ENCODE measurements at places on chromosomes 16 and 17.
A peak's percentile ranks its signal among the peaks of the same experiment; 100 is the strongest.

GRCh38 chr16:86609115-86609514 is 30.8 kb downstream of the FOXL1 start:
- peak; percentile 36 for DNase-seq

DNA sequence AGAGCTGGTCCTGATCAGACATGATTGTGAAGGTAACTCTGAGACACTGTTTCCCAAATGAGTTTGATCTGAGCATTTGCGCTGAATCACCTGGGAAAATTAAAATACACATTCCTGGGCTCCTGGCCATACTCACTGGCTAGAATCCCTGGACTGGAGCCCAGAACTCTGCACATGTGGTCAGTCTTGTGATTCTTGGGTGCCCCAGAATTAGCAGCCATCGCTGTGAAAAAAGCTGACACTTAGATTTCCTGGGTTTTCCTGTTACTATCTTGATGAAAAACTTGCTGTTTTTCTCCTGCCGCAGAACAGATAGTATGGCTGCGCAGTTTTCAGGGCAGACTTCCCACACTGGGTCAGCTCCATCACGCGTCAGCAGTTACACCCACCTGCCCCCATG is 24.6 kb downstream of the NECAB2 start:
- DNase-seq = no peak

- no peak for DNase-seq
Measured at GRCh38 chr17:62051053-62051452, 14.0 kb downstream of the MED13 start.

- DNase-seq = peak; percentile 15
Measured at GRCh38 chr16:49055824-49056545, 225.7 kb downstream of the CBLN1 start.

DNA sequence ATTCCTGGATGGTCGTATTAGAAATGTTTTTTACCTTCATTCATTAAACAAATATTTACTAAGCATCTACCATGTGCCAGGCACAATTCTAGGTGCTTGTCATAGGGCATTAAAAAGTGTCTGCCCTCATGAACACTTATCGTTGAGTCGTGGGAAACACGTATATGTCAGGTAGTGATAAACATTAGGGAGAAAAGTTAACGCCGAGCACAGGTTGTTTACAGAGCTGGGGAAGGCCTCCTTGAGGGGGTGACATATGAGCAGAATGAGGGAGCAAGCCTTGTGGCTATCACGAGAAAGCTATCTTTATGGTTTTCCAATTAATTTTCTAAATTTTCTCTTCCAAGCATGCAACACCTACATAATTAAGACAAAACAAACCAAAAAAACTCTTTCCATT is 985 bp upstream of the ZNF213 start:
- DNase-seq = no peak

- peak; percentile 95 for DNase-seq
Measured at GRCh38 chr17:77884019-77884418, 74.5 kb upstream of the TNRC6C start.
